Activated naive CD8-positive, alpha-beta T cell treated with anti-CD3 and anti-CD28 coated beads, Interleukin-2, amount 10 ng/mL, durations not matched to agents 7 days and 5 days (primary cell): ENCODE measurements at places on chromosomes 5 and 9. TPM values are rescaled to one million over a fixed set of nuclear protein-coding genes. Genes with fewer than 3 reads are reported as not detected.

- H3K27ac ChIP-seq = no peak overlapping the region
- no peaks in the 10 kb centered on the region for H3K4me1 ChIP-seq
- DNase-seq = no peak
- no peak overlapping the region for H3K4me3 ChIP-seq
- H3K36me3 ChIP-seq = no peaks in the 10 kb centered on the region
Measured at GRCh38 chr9:135340143-135340655, 139.4 kb upstream of the PPP1R26 start.

DNA sequence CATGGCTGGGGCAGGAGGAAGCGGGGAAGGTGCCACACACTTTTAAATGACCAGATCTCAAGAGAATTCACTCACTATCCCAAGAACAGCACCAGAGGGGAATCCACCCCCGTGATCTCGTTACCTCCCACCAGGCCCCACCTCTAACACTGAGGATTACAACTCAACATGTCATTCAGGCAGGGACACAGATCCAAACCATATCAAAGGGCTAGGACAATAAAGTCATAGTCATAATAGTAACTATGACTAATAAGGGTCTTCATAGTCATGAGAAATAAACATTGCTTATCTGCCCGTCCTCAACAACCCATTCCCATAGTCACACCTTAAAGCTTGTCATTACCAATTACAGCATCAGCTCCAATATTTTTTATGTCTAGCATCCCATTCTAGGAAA lies 65.3 kb upstream of the SMC2 start:
- H3K27ac ChIP-seq = no peak overlapping the region
- H3K4me1 ChIP-seq = peaks cover 10% of the 10 kb centered on the region
- no peaks in the 10 kb centered on the region for H3K36me3 ChIP-seq
- DNase-seq = no peak

GRCh38 chr5:14321936-14322335 lies 178.8 kb downstream of the TRIO start:
- H3K27me3 ChIP-seq = peaks cover 4% of the 10 kb centered on the region
- H3K4me1 ChIP-seq = no peaks in the 10 kb centered on the region
- DNase-seq = no peak
- H3K36me3 ChIP-seq = no peaks in the 10 kb centered on the region
- no peak overlapping the region for H3K4me3 ChIP-seq
- H3K27ac ChIP-seq = no peak overlapping the region

DNA sequence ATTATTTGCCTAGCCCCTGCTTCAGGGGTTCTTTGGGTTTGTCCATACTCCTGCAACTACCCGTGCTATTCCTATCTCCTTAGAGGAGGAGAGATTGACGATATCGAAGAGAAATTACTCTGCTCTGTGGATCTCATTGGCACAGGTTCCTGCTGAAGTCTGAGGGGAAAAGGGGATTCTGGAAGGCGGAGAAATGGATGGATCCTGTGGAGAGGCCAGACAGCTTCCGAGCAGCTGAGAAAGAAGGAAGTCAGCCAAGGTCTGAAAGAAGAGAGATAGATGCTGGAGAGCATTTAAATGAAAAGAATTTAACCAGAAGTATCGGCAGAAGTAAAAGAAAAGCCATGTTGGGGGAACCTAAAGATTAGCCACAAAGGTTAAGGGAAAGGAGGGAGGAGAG lies 40.4 kb upstream of the SPATA31C2 start:
- H3K4me3 ChIP-seq = peak overlapping the region; percentile 49
- peaks cover 2% of the 10 kb centered on the region for H3K36me3 ChIP-seq
- H3K27me3 ChIP-seq = peaks cover 55% of the 10 kb centered on the region
- peaks cover 20% of the 10 kb centered on the region for H3K4me1 ChIP-seq
- no peak for DNase-seq

DNA sequence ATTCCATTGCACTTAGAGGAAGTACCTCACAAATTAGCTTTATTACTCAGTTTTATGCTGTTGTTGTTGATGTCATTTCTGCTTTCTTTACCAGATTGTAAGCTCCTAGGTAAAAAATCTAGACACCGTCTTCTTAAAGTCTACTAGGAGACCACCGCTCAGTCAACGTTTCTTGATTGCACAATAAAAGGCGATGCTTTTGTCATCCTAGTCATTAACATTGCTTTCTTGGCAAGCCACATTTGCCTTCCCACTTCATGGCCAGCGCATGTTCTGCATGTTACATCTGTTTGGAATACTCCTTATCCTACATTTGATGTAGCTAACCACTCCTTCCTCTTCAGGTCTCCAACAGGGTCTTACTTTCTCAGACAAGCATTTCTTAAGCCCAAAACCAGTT lies 464.0 kb upstream of the TUSC1 start:
- H3K27me3 ChIP-seq = no peaks in the 10 kb centered on the region
- no peak for DNase-seq
- no peak overlapping the region for H3K4me3 ChIP-seq
- H3K4me1 ChIP-seq = no peaks in the 10 kb centered on the region

DNA sequence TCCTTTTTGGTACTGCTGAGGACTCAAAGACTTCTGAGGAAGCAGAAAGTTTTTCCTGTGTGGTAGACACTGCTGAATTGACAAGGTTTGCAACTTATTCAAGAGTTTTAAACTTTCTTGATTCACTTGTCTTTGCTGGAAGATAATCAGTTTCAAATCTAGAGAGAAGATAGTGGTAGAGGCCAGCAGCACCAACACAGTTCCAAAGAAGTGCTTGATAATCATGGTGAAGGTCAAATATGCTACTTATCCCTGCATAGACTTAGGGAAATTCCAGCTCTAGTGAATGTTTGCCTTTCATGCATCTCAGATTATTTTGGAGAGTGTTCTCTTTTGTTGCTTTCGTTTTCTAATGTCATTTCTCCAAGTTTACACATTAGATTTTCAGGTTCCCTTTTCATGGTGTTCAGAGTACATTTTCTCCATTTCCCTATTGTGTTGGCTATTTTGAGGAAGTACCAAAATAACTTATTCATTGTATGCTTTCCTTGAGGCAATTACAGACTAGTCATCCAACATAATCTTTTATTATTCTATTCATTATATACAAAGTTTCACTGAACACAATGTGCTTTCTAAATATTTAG lies 550 bp downstream of the IFNE start:
- no peaks in the 10 kb centered on the region for H3K36me3 ChIP-seq
- H3K27ac ChIP-seq = no peak overlapping the region
- H3K4me3 ChIP-seq = no peak overlapping the region
- DNase-seq = no peak
- no peaks in the 10 kb centered on the region for H3K4me1 ChIP-seq

DNA sequence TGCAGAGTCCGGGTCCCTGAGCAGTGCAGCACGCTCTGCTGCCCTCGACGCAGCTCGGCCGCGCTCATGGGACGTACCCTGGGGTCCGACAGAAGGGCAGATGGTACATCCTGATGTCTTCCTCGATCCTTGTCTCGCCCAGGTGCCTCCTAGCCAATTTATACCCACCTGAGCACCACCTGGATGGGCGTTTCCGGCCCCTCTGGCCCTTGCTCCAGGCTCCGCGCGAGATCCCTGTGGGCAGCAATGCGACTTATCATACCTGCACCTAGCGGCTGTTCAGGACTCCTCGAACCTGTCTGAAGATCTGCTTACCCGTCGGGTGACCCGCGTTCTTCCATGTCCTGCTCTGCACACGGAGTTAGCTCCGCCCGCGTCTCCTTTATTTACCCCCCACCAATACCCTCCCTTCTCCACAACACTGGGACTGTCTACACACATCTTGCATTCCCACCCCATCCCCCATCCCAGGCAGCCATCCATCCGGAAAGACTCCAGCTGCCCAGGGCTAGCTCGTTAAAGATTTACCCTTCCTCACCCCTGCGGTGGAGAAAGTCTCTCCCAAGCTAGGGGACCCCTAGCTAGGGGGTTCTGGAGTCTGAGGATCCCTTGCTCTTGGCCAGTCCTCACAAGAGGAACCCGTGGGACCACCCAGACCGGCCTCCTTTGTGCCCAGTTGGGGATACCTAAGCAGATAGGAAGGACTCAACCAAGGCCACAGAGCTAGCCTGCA lies at the start of gene KIF12:
Gene KIF12 (minus strand): TSS at position 357 of the 733 bp plus-strand sequence. CDS start 16 bp downstream, at position 341.
- DNase-seq = no peak
- no peak within 1 kb of the TSS for H3K4me3 ChIP-seq
- H3K27me3 ChIP-seq = peaks cover 44% of the 10 kb centered on the region
- H3K4me1 ChIP-seq = peaks cover 1% of the 10 kb centered on the region
- no peak within 1 kb of the TSS for H3K27ac ChIP-seq

GRCh38 chr5:37197340-37198050 lies 51.7 kb downstream of the CPLANE1 start:
- no peaks in the 10 kb centered on the region for H3K27me3 ChIP-seq
- H3K4me3 ChIP-seq = peak overlapping the region; percentile 72
- peaks cover 18% of the 10 kb centered on the region for H3K4me1 ChIP-seq
- peaks cover 27% of the 10 kb centered on the region for H3K36me3 ChIP-seq
- H3K27ac ChIP-seq = peak overlapping the region; percentile 88

DNA sequence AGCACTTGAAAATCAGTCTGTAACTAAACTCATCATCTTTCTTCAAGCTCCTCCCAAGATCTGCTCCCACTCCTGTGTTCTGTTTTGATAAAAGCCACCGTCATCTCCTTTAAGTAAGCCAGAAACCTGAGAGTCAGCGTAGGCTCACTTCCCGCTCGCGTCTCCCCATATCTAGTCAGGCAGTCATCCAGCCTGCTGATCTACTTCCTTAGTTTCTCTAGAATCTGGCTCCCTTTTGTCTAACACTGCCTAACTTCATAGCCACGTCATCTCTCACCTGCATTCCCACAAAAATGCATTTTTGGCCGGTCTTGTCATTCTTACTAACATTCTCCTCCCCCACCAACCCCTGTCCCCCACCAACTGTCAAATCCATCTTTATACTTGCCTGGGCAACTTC lies 3.0 kb upstream of the TJP2 start:
- no peak overlapping the region for H3K27ac ChIP-seq
- peaks cover 44% of the 10 kb centered on the region for H3K27me3 ChIP-seq
- peaks cover 22% of the 10 kb centered on the region for H3K4me1 ChIP-seq
- H3K4me3 ChIP-seq = no peak overlapping the region

- H3K4me3 ChIP-seq = no peak overlapping the region
- H3K4me1 ChIP-seq = no peaks in the 10 kb centered on the region
- DNase-seq = no peak
- no peaks in the 10 kb centered on the region for H3K27me3 ChIP-seq
Measured at GRCh38 chr9:115289757-115290208, 171.8 kb upstream of the TNC start.

- no peaks in the 10 kb centered on the region for H3K4me1 ChIP-seq
- DNase-seq = no peak
- H3K27ac ChIP-seq = no peak overlapping the region
Measured at GRCh38 chr9:87379300-87379699, 118.4 kb upstream of the DAPK1 start.

- H3K36me3 ChIP-seq = peaks cover 4% of the 10 kb centered on the region
- H3K4me1 ChIP-seq = no peaks in the 10 kb centered on the region
- H3K27ac ChIP-seq = no peak overlapping the region
- H3K27me3 ChIP-seq = no peaks in the 10 kb centered on the region
- no peak overlapping the region for H3K4me3 ChIP-seq
Measured at GRCh38 chr5:100576217-100576751, 41.1 kb downstream of the FAM174A start.

The FABP6 gene
- not detected for total RNA-seq

The FAT2 gene
- not detected for total RNA-seq
